Fibroblast of skin of back (primary cell): ENCODE measurements at places on chromosomes 13 and 19.
A peak's percentile ranks its signal among the peaks of the same experiment; 100 is the strongest.

DNA sequence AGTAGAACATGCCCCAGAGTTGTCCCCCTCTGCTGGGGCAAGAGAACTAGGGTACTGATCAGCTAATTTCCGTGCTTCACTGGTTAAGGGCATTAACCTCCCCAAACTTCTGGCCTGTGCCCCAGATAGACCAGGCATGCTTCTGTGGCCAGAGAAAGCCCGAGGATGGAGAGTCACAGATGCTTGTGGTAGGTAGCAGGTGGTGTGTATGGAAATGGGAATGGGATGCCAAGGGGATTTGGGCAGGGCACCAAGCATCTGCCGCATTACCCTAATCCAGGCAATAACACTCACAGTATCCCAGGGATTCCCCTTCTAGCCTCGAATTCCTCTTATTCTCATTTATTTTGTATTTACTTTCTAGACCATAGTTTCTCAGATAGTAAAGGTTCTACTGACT, 124.8 kb upstream of the KLF12 start:
- DNase-seq: no peak

DNA sequence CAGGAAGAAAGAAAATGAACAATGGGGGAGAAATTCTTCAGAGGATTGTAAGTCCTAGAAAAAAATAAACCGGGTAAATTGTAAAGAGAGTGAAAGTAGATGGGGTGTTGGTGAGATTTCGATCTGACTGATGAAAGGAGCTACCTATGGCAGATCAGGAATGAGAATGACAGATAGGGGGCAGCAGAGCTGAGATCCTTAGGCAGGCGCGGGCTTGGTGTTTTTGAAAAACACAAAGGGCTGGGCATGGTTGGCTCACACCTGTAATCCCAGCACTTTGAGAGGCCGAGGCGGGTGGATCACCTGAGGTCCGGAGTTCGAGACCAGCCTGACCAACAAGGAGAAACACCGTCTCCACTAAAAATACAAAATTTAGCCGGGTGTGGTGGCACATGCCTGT, 1468.6 kb upstream of the SLC10A2 start:
- DNase-seq: no peak

GRCh38 chr13:44148159-44148914, 225.3 kb upstream of the SERP2 start:
- no peak for DNase-seq

DNA sequence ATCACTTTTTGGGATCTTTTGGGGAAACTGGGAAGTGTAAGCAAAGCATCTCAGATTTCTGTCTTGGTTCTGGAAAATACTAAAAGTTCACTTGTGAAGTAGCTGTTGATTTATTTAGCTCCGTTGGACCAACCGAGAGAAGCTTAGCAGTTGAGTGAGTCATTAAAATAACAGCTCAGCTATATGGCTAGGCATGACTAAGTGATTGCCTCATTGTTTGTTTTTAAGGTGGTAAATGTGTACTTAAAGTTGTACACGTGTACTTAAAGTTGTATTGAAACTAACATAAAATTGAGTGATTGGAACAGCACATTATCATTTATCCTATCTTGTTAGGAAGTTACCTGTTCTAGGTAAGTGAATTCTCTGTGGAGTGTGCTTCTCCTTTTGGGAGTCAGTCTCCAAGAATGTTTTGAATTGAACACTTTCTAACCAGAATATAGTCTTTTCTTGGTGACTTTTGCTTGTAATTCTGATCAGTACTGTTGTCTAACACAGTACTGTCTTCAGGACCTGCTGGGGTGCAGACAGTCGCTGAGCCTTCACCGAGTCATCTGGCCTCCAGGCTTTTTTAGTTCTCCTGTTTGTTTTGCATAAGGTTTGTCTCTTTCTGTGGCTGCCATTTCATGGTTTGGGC, 2.9 kb upstream of the DCUN1D2 start:
- DNase-seq: peak; percentile 95

DNA sequence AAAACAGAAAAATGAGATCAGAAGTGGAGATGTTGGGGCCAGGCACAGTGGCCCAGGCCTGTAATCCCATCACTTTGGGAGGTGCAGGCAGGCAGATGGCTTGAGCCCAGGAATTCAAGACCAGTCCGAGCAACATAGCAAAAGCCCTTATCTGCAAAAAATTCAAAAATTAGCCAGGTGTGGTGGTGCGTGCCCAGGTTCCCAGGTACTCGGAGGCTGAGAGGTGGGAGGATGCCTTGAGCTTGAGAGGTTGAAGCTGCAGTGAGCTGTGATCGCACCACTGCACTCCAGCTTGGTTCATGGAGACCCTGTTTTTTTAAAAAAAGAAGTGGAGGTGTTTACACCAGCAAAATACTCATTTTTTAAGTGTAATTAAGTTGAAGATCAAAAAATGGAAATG, 6.6 kb upstream of the ZFP36 start:
- DNase-seq: no peak

GRCh38 chr13:24223341-24224231, 63.1 kb downstream of the SPATA13 start:
- no peak for DNase-seq

GRCh38 chr13:29484236-29484635, 111.3 kb downstream of the SLC7A1 start:
- DNase-seq: no peak

- DNase-seq: no peak
Observed at GRCh38 chr19:45472563-45473366, 5.0 kb downstream of the FOSB start.

GRCh38 chr13:79846386-79846785, 365.4 kb downstream of the NDFIP2 start:
- no peak for DNase-seq

DNA sequence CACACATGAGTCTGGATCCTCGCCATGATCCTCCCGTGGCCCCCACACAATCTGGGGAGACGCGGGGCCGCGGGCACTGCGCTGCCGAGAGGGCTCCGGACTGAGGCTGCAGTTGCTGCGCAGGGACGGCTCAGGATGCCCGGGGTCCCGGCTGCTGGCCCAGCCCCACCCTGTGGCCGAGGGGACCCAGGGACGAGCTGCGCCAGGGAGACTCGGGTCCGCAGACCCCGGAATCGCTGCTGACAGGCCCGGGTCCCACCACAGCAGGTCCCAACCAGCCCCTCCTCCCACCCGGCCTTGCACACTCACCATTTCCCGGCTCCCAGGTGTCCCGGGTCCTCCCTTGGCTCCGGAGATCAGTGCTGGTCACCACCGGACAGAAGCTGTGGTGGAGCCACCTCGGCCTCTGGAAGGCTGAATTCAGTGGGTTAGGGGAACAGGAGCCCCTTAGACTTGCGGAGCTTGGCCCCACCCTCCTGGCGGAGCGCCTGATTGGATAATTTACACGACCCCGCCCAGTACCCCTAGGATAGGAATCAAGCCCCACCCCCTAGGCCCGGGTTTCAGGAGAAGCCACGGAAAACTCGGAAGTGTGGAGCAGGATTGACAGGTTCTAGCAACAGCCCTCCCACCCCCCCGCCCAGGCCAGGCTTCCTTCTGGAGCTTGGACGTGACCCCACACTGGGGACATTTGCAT, 57.4 kb downstream of the ZNF44 start:
- no peak for DNase-seq

DNA sequence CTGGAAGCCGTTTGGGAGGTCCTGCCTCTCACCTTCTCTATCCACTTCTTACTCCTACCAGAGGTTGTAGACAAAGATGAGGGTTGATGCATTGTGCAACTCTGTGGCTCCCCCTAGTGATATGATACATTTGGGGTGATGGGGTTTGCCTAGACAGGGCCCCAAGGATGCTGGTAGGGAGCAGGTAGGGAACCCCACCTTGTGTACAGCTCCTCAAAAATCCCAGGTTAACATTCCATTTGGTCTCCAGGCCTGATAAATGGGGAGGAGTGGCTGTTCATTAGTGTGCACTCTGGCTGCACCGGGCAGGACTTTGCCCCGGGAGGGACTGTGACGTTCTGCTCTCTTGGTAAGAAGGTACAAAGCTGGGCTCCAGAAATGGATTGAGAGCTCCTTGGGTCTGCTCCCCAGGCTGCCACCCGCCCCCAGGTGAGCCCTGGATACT, 19.2 kb downstream of the SIGLEC8 start:
- DNase-seq: no peak

- no peak for DNase-seq
Observed at GRCh38 chr19:2636141-2636896, 66.2 kb downstream of the GNG7 start.

GRCh38 chr19:18424122-18424889, 5.1 kb downstream of the SSBP4 start:
- DNase-seq: no peak

DNA sequence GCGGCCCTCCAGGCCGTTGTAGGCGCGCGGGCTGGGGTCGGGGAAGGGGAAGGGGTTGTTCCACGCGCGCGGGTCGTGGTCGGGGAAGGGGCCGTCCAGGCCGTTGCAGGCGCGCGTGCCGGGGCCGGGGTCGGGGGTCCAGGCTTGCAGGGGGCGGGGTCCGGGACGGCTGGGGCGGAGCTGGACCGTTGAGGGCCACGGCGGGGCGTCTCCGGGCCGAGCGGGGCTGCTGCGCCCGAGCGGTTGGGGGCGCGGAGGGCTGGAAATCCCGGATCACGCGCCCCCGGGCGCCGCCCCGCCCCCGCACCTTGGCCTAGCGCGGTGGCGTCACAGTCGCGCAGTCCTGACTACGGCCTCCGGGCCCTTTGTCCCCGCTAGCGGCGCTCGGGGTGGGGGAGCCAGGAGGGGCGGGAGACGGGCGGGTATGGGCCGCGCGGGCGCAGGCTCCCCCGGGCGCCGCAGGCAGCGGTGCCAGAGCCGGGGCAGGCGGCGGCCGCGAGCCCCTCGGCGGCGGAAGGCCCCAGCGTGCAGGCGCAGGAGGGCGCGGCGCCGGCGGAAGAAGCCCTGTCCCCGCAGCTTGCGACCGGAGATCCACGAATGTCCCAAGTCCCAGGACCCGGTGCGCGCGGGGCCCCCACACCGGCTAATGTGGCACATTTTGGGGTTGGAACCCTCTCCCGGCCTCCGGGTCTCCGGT, 665 bp downstream of the GPX4 start:
- peak; percentile 71 for DNase-seq

- DNase-seq: no peak
Observed at GRCh38 chr19:35106898-35107541, 8.6 kb upstream of the FXYD3 start.

DNA sequence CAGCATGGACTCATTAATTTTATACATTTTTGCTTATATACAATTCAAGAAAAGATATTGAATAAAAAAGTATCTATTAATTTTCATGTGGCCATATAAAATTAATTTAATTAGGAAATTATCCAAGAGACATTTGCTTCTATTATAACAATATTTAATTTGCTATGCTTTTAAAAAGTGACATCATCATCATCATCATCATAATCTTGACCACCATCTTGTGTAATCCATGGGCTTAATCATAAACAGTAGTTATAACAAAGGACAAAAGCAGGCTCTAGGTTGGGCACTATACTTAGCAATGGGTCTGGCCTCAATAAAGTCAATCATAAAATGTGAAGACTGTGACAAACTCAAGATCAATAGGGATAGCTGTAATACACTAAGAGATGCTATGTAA, 1031.6 kb downstream of the SLITRK1 start:
- DNase-seq: no peak

GRCh38 chr13:112027250-112027649, 39.7 kb upstream of the SOX1 start:
- no peak for DNase-seq

DNA sequence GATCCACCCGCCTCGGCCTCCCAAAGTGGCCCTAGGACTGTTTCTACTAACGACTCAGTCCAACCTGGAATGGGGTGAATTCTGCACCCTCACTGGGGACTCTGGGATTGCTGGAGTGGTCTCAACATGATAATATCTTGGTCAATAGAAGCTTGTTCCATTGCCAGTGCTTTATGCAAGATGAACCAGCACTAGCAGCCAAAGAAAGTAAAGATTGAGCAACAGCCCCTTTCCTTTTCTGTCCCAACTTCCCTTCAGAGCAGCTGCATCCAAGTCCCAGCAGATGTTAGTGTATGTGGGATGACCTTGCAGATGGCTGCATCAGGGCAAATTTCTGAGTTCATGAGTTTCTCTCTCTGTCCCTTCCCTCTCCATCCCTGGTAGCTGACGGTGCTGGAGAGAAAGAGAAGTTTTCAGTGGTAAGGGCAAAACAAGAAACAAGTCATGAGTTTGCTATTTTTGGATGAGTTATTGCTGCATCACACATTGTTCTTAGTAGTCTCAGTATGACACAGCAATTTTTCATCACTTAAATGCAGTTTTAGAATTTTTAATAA, 183.6 kb upstream of the EDNRB start:
- peak; percentile 44 for DNase-seq

DNA sequence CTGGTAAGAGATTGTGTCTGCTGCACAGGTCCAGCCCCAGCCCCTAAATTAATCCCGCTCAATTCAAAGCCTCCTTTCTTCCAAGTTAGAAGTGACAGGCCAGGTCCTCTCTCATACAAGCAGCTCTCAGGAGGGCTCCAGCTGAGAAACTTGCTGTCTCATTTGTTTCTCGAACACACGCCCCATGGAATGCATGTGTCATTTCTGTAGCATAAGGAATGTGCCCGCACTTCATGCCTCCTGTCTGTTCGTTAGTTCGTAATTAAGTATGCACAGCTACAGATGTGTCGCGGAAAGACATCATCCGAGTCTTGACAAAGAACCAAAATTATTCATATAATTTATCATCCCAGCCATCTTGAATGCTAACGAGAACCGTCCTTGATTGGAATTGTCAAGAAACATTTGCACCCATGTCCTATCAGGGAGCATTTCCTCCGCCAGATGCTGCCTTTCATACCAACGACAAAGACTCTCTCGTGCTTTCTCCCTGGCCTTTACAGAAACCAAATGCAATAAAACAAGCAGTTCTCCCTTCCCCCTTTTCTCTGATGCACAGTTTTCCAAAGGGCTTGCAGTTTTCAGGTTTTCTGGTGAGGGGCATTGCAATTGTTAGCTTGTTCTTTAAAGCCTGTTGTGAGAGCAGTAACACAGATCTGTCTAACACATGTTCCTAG, 133.5 kb downstream of the UQCRFS1 start:
- DNase-seq: peak; percentile 72

DNA sequence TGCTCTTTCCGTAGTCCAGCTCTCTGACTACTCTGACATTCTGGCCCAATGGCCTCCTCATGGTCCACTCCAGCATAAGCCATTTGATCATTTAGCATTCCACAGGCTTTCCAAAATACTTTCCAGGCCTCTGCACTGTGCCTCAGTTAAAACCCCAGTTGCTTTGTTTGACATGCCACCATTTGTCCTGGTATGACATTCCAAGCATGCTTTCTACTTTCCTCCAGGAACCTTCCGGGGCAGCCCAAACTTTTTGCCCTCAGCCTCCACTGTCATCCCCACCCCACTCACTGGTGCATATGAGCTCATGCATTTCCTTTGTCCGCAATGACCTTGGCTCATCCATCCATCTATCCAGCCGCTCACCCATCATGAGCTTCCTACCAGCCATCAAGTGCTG, 41.8 kb upstream of the WASF3 start:
- no peak for DNase-seq

DNA sequence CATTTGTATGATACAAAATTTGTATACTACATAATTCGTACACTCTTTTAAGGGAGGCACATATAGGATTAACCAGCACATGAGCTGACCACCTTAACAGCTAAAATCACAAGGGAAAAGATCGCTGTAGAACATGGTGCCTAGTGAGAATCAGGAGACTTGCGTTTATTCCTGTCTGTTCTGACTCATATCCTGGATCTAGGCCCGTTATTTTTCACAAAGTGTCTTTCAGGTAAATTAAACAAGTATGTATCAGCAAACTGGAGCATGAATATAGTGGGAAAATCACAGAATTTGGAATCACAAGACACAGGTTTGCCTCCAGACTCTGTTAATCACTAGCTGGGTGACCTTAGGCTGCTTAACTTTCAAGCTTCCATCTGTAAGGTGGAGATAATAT, 47.5 kb upstream of the ESD start:
- DNase-seq: no peak

- DNase-seq: no peak
Observed at GRCh38 chr19:6752256-6753177, 13.0 kb downstream of the TRIP10 start.
